ENCODE measurements at places on chromosomes 5 and 9.

- peak; percentile 33 for DNase-seq
Measured at GRCh38 chr9:95724253-95724991, 151.1 kb upstream of the ERCC6L2 start.

DNA sequence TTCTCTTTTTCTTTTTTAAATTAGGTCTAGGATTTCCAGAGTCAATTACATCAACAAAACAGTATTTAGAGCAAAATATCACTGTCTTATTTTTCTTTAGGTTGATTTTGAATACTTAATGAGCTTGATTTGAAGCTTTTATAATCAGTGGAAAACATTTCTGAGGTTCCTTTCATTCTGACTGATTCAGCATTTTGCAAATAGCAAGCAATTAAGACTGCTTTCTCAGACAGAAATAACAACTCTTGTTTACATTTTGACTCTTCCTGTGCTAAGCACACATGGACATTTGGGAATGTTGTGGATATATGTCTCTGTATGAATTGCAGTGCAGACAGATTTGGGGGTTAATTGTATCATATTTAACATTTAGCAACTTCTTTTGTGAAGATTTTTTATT lies 22.2 kb upstream of the MCCC2 start:
- DNase-seq: no peak

- DNase-seq: no peak
Measured at GRCh38 chr5:33072726-33073125, 361.6 kb downstream of the NPR3 start.

- DNase-seq: no peak
Measured at GRCh38 chr5:179112469-179113142, 52.4 kb downstream of the ZNF354C start.

- DNase-seq: no peak
Measured at GRCh38 chr9:22395687-22396141, 50.9 kb upstream of the DMRTA1 start.

GRCh38 chr9:8694983-8695588 lies 895.5 kb upstream of the DMAC1 start:
- no peak for DNase-seq

DNA sequence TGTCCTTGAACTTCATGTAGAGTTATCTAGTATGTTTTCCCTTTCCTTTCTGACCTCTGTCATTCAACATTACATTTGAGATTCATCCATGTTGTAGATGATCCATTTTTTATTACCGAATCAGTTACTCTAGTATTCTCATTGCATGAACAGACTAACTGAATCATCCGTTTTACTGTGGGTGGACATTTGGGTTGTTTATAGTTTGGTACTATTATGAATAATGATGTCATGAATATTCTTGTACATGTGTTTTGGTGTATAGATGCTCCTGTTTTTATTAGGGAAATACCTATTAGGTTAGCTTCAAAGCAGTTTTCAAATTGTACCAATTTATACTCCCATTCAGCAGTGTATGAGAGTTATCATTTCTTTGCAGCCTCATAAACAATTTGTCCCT lies 94.3 kb upstream of the NIPAL4 start:
- no peak for DNase-seq

DNA sequence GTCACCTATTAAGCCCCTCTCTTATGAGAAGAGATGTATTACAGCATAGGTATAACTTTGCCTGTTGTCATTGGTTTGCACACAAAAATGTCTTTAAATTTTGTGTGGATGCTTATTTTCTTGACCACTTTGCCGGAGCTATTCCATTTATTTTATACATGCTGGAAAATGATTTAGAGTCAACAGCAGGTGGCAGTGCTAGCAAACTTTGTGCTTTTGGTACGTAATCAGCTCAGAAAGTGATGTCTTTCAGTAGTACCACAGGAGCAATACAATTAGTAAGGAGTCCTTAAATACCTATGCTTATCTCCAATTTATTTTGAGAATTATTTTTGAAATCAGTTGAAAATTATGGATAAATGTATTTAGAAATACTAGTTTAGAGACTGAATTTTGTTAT lies 19.8 kb upstream of the NUDT12 start:
- DNase-seq: peak; percentile 52

DNA sequence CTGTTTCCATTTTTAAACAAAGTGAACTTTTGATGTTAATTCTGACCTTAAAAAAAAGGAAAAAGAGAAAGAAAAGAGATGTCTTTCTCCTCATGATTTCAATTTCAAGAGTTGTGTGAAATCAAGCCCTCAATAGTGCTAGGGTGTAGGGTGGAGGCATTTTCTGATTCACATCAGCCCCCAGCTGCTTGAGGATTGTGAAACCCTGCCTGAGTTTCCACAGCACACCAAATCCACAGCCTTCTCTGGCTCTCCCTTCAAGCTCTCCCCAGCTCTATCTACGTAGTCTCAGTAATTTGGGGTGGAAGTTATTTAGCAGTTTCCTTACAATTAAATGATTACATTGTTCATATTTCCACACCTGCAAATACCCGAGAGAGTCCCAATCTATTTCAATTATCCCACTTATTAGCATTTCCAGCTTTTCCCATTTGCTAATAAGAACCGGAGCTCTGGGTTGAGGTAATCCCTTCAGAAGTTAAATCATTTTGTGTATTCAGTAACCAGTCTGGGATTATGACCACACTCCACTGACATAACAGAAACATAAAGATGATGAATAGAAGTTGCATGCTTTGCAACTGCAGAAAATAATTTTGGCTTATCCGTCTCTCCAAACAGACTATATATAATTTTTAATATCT lies 54.9 kb downstream of the MTX3 start:
- DNase-seq: no peak

GRCh38 chr5:94618029-94618492 lies 343 bp downstream of the KIAA0825 start:
- peak; percentile 77 for DNase-seq

DNA sequence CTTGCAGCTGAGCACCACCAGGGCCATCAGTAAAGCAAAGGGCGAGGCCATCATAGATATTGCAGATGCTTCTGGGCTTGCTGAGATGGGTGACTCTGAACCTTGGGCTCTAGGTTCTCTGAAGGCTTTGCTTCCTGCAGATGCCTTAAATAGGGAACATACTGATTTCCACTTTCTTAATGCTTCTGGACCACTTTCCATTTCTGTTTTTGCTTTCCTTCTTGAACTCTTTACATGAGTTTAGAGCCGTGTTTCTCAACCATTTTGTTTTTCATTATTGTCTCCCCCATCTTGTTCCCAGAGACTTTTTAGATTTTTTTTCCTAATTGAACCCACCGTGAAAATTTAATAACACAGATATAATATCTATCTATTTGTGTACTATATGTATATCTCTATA lies at the start of gene IFNA13:
Gene IFNA13 (minus strand): TSS at position 101 of the 400 bp plus-strand sequence. CDS start 47 bp downstream, at position 54.
- no peak for DNase-seq

- no peak for DNase-seq
Measured at GRCh38 chr5:135008981-135009735, 24.9 kb downstream of the PITX1 start.

- DNase-seq: peak; percentile 21
Measured at GRCh38 chr5:175840050-175840841, 31.1 kb upstream of the CPLX2 start.

DNA sequence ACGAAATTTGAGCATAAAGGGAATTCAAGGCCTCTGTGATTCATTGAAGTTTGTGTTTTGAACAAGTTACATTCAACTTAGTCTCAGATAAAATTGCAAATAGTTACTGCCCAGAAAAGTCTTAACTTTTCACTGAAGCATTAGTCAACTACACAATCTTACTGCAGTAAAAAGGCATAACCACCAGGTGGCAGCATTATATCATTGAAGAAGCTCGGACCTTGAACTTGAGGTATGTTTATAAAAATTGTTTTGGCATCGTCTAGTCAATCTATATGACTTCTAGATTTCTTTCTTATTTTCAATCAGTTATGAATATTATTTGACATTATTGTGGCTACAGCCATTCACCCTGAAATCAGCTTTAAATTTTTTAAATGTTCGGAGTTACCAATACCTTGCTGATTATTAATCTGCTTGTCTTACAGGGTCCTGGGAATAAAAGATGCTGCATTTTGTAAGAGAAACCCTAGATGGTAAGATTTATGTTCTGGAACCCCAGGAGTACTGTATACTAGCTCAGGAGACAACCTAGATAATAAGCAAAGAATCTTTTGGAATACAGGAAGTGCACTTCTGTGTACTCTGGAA lies 83.9 kb upstream of the GRAMD2B start:
- peak; percentile 57 for DNase-seq

GRCh38 chr9:101028346-101029314 lies at the start of gene PLPPR1:
TSS of gene PLPPR1 (plus strand) at chr9:101028727.
- DNase-seq: no peak

- DNase-seq: no peak
Measured at GRCh38 chr9:122251351-122251750, 13.3 kb downstream of the RBM18 start.

- DNase-seq: no peak
Measured at GRCh38 chr9:126591083-126591482, 22.6 kb upstream of the LMX1B start.

- DNase-seq: no peak
Measured at GRCh38 chr5:82605441-82605973, 327.4 kb upstream of the RPS23 start.

GRCh38 chr5:91361055-91361701 lies 21.9 kb downstream of the ARRDC3 start:
- peak; percentile 82 for DNase-seq

GRCh38 chr5:142096382-142096781 lies 12.2 kb upstream of the NDFIP1 start:
- DNase-seq: no peak

DNA sequence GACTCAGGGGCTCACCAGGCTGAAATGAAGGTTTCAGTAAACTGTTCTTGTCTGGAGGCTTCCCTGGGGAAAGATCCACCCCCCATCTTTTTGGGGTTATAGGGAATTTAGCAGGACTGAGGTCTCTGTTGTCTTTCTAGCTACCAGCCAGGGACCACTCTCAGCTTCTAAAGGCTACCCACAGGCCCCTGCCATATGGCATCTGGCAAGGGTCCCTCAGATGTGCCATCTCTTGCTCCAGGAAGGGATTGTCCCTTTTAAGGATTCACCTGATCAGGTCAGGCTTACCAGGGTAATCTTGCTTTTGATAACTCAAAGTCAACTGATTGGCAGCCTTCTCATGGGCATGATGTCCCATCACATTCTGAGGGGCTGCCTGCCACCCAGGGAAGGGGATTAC lies 65.0 kb downstream of the NSUN2 start:
- DNase-seq: no peak

- DNase-seq: no peak
Measured at GRCh38 chr9:117691367-117691766, 12.8 kb upstream of the TLR4 start.

GRCh38 chr9:105293408-105293807 lies 49.0 kb downstream of the SLC44A1 start:
- no peak for DNase-seq

Measured in KBM-7 (cell line).